ENCODE measurements at places on chromosomes 3 and 15.

DNA sequence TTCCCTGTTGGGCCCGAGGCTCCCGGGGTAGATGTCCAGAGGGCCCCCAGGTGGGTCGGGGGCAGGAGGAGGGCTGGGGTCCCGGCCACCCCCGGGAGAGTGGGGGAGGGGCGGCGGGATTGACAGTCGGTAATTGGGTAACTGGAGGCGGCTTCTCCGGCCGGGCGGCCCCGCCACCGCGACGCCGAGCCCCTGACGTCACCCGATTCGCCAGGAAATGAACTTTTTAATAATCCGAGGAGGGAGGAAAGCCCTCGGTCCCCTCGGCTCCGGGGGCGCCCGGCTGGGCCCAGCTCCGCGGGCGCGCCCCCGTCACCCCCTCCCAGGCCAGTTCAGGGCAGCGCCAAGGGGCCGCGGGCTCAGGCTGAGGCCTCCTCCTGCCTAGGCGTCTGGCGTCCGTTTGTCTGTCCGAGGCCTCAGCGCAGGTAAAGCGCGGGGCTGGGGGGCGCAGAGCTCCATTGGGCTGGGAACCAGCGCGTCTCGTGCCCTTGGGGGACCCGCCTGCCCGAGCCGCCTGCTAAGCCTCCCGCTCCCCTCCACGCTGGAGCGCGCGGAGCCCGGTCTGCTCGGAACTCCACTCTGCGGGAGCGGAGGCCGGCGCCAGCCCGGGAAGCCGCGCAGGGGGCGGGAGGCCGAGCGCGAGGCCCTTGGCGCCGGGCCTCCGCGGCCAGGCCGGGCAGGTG is 3.9 kb downstream of the GATA2 start:
- peak; percentile 65 for DNase-seq
- peaks cover 70% of the 10 kb centered on the region for H3K27me3 ChIP-seq
- H3K4me1 ChIP-seq = peaks cover 37% of the 10 kb centered on the region
- H3K4me3 ChIP-seq = peak overlapping the region; percentile 42
- H3K27ac ChIP-seq = no peak overlapping the region
- H3K36me3 ChIP-seq = no peaks in the 10 kb centered on the region

- no peak overlapping the region for H3K4me3 ChIP-seq
- no peaks in the 10 kb centered on the region for H3K4me1 ChIP-seq
- no peak overlapping the region for H3K27ac ChIP-seq
- H3K36me3 ChIP-seq = no peaks in the 10 kb centered on the region
- peaks cover 5% of the 10 kb centered on the region for H3K27me3 ChIP-seq
Observed at GRCh38 chr15:27017168-27017809, 46.3 kb downstream of the GABRG3 start.

DNA sequence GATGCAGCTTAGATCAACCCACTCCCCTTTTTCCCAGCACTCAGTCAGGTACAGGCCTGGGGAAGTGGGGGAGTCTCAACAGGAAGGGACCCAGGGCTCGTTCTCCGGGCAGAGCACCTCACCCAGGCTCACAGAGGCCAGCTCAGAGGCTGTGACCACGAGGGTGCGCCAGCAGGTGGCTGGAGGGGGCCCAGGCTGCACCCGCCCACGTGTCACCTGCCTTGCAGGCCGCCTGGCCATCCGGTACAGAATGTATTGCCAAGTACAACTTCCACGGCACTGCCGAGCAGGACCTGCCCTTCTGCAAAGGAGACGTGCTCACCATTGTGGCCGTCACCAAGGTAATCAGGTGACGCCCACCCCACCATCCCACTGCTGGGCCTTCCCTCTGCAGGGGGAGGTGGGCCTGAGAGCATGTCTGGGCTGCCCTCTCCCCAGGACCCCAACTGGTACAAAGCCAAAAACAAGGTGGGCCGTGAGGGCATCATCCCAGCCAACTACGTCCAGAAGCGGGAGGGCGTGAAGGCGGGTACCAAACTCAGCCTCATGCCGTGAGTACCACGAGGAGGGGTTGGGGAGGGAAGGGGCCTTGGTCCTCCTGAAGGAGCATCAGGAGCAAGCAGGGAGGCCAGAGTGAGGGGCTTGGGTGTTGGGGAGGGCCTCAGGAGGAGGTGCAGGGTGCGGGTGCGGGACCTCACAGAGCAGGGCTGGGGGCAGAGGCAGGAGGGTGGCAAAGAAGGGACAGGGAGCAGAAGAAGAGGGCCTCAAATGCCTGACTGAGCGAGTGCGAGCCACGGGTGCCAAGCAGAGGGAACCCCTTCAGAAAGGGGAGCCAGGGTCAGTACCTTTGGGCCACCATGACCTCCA is 14.0 kb upstream of the LMAN1L start:
- H3K36me3 ChIP-seq = peaks cover 52% of the 10 kb centered on the region
- no peaks in the 10 kb centered on the region for H3K27me3 ChIP-seq
- H3K4me1 ChIP-seq = peaks cover 61% of the 10 kb centered on the region
- no peak overlapping the region for H3K4me3 ChIP-seq
- H3K27ac ChIP-seq = peak overlapping the region; percentile 95
- no peak for DNase-seq

DNA sequence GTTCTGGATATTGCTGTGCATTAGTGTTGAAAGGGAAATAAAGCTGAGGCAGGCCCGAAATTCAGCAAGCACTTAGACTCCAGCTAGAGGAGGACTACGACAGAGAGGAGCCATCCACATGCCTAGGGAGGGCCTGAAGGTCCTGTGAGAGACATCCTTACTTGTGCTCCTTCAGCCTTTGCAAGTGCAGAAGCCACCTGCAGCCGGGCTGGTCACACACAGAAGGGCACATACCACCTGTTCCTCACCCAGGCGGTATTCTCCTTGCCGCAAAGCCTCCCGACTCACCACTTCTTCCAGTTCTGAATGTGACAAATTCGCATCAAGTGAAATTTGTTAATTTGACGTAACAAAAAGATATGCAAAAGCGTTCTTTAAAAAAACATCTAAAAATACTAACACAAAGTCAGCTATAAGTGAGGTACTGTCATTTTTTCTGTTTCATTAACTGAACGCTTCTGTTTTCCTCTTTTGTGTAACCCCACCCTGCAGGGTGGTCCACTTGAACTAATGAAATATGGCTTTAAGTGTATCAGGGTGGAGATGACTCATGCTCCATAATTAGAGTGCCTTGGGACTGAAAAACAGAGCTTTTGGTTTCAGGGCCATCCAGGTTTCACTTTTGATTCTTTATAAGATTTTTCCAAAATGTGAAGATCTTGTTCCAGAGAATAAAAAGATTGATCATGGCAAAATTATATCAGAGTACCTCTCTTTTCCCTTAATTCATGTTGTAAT is 467.9 kb upstream of the ATP11B start:
- H3K4me1 ChIP-seq = no peaks in the 10 kb centered on the region
- no peaks in the 10 kb centered on the region for H3K27me3 ChIP-seq
- no peak for DNase-seq
- no peaks in the 10 kb centered on the region for H3K36me3 ChIP-seq
- H3K27ac ChIP-seq = no peak overlapping the region
- no peak overlapping the region for H3K4me3 ChIP-seq

- no peak overlapping the region for H3K27ac ChIP-seq
- no peak for DNase-seq
- no peaks in the 10 kb centered on the region for H3K36me3 ChIP-seq
- no peaks in the 10 kb centered on the region for H3K27me3 ChIP-seq
Observed at GRCh38 chr3:105594219-105594618, 227.5 kb downstream of the ALCAM start.

DNA sequence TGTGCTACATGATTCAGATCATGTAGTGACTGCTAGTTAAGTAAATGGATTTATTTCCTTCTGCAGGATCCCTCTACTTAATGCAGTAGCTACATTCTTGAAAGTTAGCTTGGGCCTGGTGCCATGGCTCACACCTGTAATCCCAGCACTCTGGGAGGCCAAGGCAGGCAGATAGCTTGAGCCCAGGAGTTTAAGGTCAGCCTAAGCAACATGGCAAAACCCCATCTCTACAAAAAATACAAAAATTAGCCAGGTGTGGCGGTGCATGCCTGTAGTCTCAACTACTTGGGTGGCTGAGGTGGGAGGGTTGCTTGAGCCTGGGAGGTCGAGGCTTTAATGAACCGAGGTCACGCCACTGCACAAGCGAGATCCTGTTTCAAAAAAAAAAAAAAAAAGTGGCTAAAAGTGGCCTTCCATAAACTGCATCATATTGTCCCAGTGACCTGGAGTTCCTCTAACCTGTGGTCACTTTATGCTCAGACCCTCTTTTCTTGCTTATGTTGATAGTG is 22.0 kb downstream of the TSEN2 start:
- H3K27me3 ChIP-seq = no peaks in the 10 kb centered on the region
- no peak overlapping the region for H3K27ac ChIP-seq

DNA sequence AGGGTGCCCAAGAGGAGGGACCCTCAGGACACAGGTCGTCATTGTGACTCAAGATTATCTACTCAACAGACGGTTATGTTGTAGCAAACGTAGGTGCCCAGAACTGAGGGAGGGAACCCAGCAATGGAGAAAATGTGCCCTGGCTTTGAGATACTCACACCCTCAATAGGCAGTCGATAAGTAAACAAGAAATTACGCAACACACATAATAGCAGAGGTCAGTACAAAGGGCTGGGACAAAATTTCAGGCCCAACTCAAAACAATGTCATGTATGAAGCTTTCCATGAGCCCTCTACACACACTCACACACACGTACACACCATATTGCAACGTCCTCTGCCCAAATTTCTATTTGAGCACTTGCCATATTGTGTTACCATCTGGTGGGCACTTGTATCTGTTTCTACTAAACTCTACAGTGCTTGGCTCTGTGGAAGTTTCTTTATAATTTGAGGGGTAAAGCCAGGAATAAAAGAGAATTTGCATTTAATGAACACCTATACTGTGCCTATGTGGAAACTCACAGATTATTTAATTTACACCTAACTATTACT is 114.6 kb upstream of the TRIM42 start:
- no peaks in the 10 kb centered on the region for H3K4me1 ChIP-seq
- no peak overlapping the region for H3K27ac ChIP-seq
- no peak overlapping the region for H3K4me3 ChIP-seq
- no peaks in the 10 kb centered on the region for H3K36me3 ChIP-seq

DNA sequence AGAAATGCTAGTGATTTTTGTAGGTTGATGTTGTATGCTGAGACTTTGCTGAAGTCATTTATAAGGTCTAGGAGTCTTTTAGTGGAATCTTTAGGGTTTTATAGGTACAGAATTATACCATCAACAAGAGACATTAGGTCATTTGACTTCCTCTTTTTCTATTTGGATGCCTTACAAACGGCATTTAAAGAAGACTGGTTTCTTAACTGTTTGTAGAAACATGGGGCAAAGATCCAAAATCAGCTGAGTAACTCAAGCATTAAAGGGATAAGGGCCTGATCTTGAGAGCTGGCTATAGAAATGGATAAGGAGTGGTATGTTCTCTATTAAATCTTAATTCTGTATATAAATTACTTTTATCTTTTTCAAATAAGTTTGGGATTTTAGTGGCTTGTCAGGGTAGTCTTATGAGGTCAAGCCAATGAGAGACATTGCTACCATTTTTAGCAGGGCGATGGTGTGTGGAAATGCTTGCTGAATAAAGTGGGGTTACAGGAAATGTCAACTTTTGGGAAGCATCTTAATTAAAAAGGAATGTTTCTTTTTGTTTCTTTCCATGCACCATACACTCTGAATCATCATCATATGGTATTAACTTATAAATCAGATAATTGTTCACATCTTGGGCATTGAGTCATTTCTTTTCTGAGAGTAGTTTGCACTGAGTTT is 197.7 kb upstream of the GBE1 start:
- H3K27ac ChIP-seq = no peak overlapping the region
- H3K4me3 ChIP-seq = no peak overlapping the region
- no peaks in the 10 kb centered on the region for H3K36me3 ChIP-seq

GRCh38 chr3:29475305-29475840 is 194.5 kb downstream of the RBMS3 start:
- no peak overlapping the region for H3K4me3 ChIP-seq
- DNase-seq = no peak
- H3K27me3 ChIP-seq = no peaks in the 10 kb centered on the region
- no peak overlapping the region for H3K27ac ChIP-seq
- H3K36me3 ChIP-seq = no peaks in the 10 kb centered on the region

DNA sequence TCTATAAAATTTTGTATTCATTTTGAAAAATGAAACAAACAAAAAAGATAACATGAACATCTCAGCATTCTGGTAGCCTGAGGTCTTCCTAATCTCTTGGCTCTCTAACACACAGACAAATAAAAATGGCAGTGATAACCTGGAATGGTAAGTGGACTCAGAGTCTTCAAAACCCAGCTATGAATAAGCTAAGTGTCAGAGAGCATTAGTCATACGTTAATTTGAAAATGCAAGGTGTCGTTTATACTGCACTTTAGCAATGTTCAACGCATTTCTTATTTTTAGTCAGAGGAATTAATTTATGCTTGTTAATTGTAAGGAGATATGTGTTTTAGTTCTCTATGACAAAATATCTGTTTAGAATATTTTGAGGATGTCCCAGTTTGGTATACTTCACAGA is 294.3 kb downstream of the NEK10 start:
- no peak for DNase-seq
- H3K27ac ChIP-seq = no peak overlapping the region
- peaks cover 7% of the 10 kb centered on the region for H3K27me3 ChIP-seq
- H3K36me3 ChIP-seq = no peaks in the 10 kb centered on the region
- H3K4me1 ChIP-seq = no peaks in the 10 kb centered on the region
- H3K4me3 ChIP-seq = no peak overlapping the region

- H3K36me3 ChIP-seq = peaks cover 1% of the 10 kb centered on the region
- no peak overlapping the region for H3K4me3 ChIP-seq
- H3K4me1 ChIP-seq = peaks cover 61% of the 10 kb centered on the region
- peak overlapping the region; percentile 21 for H3K27ac ChIP-seq
Observed at GRCh38 chr15:99614749-99615288, 49.0 kb downstream of the MEF2A start.

- peaks cover 20% of the 10 kb centered on the region for H3K27me3 ChIP-seq
- H3K27ac ChIP-seq = no peak overlapping the region
- no peak overlapping the region for H3K4me3 ChIP-seq
- no peaks in the 10 kb centered on the region for H3K36me3 ChIP-seq
- H3K4me1 ChIP-seq = no peaks in the 10 kb centered on the region
- DNase-seq = no peak
Observed at GRCh38 chr15:80204231-80204630, 47.8 kb downstream of the CTXND1 start.

- no peaks in the 10 kb centered on the region for H3K36me3 ChIP-seq
- no peak overlapping the region for H3K27ac ChIP-seq
- DNase-seq = no peak
- H3K4me3 ChIP-seq = no peak overlapping the region
- no peaks in the 10 kb centered on the region for H3K4me1 ChIP-seq
Observed at GRCh38 chr3:52174896-52175295, 20.7 kb upstream of the POC1A start.

DNA sequence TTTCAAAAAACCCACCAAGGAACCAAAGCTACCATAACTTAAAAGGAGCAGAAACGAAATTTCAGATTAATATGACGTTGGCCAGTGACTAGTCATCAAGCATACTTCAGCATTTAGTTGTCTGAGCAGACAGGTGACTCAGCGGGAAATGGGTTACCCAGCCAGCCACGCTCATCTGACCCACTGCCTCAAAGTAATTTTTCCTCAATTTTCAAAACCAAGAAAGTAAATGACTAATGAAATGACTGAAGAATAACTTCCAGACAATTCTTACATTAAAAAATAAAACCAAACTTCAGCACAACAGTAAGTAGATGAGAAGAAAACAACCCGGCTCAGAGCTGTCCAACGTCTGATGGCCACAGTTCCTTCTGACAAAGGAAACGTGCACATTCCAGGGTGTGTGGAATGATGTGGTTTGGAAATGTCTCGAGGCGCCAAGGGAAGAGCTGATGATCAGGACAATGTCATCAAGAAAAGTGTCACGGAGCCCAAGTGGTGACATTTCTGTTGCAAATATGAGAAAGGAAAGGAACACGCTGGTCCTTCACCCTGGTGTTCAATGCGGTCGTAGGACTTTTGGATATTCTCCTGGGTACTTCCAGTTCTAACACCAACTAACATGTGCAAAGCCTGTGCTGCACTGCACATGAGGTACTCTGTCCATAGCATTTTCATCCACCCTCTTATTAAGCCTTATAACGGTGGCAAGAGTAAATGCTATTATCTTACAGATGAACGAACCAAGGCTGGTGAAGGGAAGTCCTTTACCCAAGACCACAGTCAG is 79.1 kb downstream of the FOXP1 start:
- peaks cover 6% of the 10 kb centered on the region for H3K36me3 ChIP-seq
- no peak overlapping the region for H3K4me3 ChIP-seq
- H3K27me3 ChIP-seq = no peaks in the 10 kb centered on the region

Measured in activated naive CD4-positive, alpha-beta T cell treated with anti-CD3 and anti-CD28 coated beads for 36 hours (primary cell).